ENCODE measurements at places on chromosomes 1 and 21.

DNA sequence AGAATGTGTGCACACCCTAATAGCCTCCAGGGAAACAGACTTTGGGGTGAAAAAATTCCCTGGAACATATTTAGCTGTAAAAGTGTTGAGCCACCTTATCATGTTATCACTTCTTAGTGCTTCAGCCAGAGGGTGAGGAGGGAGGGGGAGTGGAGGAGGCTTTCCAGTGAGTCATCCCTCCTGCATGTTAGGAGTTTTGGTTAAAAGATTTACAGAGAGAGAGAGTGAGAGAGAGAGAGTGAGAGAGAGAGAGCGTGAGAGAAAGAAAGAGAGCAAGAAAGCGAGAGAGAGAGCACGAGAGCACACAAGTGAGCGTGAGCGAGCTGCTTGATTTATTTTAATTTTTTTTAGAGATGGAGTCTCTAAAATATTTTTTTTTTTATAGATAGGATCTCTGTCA is 13.5 kb upstream of the CACNA1E start:
- no peak for DNase-seq

DNA sequence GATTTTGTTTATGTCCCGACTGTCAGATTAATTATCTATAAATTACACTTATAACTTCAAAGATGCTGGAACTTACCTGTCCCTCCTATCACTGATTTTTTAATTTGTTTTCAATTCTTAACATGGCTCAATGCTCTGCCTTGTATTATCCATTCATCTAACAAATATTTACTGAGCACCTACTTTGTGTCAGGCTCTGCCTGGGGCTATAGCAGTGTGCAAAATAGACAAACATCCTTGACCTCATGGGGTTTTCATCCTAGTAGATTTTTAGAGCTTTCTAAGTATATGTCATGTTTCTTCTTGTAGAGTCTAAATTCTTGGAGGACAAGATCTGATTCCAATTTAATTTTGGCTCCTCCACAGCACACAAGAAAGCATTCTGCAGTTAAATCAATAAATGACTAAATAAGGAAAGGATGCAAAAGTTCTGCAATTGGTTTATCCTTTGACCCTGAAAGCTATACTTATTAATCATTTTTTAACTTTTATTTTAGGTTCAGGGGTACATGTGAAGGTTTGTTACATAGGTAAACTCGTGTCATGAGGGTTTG is 10.8 kb upstream of the SMYD2 start:
- no peak for DNase-seq

DNA sequence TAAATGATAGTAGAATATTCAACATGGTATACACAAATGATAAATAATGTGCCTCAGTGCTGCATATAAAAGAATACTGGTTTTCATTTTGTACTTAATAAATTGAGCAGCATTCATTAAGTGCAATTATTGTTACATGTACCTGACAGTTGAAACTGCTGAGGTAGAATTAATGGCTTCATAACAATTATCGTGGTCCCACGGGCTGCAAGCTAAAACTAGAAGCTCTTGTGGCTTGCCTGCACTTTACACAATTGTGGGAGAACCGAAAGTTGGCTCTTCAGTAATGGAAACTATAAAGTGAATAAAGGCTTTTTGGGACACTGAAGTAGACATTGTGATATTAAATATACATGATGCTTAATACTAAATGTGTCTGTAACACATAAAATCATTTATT is 23.2 kb downstream of the INSL5 start:
- no peak for DNase-seq

DNA sequence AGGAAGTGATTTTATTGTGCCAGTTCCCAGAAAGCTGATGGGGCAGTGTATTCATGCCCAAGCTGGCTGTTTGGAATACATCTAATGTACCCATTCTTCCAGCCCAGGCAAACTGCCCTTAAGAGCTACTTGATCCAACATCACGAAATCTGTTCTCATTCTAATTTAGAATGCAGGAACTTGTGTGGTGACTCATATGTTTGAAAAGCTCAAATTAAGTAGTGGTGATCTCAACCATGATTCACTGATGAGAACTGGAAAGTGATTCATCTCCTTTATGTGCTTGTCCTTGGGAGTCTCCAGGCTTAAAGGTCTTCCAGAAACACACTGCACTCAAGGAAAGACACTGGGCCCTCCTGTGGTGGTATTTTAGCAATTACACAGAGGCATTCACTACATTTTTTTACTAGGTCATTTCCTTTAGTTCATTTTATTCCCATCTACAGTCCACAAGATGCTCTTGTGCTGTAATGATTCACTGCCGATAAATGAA is 65.4 kb downstream of the RPE65 start:
- no peak for DNase-seq

GRCh38 chr1:154931940-154932487 is 4.5 kb downstream of the PMVK start:
- DNase-seq: no peak

DNA sequence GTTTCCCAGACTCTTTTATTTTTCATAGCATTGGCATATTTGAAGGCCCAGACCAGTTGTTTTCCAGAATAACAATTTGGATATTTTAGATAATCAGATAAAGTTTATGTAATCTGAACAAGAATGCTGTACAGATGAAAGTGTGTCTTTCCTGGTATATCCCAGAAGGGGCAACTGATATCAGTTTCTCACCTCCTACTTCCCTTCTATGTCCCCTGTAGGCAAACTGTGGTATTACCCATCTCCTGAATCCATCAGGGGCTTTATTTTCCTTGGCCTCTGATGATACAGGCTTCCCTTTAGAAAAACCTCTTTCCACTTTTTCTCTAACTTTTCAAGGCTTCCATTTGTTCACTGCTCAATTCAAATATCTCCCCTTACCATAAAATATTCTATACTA is 87.5 kb upstream of the RGS1 start:
- DNase-seq: no peak

GRCh38 chr1:13820456-13820855 is 120.5 kb downstream of the PRDM2 start:
- no peak for DNase-seq

DNA sequence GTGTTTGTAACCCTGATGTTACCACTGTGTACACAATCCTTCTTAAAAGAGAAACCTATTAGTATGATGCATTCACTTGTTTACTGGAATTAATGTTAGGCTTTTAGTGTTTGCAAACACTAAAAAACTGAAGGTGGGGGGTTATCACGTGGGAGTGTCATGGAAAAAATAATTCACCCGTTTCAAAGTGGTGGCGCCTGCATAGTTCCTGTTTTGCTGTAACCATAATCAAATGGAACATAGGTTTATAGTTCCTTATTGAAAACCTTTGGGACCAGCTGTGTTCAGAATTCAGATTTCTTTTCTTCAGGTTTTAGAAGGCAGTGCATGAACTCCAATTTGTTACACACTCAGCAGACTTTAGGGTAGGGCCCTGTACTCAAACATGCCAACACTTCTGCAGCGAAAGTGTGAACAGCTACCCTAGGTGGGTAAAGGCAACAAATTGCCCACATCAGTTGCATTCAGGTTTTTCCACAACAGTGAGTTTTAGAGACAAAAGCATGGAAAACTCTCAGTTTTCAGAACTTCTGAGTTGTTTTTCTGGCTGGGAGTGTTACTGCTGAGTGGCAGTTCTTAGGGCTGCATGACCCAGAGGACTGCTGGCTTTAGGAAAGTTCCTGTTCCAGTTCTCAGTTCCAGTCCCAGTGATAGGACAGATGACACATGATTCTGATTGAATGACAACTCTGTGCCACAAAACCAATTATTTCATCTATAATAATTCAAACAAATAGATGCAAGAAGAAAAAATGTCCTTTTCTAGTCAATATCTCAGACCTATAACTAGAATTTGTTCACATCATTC is 29.1 kb upstream of the IVNS1ABP start:
- no peak for DNase-seq

DNA sequence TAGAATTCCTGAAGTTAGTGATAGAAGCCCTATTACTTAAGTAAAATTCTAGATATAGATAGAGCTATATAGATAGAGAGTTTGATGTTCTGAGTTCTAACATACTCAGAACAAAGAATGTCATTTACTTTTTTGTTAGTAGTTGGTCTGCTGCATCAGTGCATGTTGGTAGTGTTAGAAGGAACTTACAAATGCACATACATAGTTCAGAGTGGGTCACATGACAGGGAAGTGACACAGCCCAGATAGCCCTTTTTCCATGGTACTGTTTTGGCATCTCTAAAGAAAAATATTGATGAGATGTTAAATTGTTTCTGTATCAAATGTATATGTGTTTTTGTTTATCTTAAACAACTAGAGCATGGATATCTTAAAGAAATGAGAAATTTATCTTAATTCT is 45.7 kb downstream of the DHX9 start:
- DNase-seq: no peak

All from activated CD8-positive, alpha-beta T cell treated with anti-CD3 and anti-CD28 coated beads, Interleukin-2, amount 10 ng/mL, durations not matched to agents 7 days and 5 days (primary cell).